Brain (organoid and tissue), 16 donors: ENCODE measurements at places on chromosomes 5 and 9.

DNA sequence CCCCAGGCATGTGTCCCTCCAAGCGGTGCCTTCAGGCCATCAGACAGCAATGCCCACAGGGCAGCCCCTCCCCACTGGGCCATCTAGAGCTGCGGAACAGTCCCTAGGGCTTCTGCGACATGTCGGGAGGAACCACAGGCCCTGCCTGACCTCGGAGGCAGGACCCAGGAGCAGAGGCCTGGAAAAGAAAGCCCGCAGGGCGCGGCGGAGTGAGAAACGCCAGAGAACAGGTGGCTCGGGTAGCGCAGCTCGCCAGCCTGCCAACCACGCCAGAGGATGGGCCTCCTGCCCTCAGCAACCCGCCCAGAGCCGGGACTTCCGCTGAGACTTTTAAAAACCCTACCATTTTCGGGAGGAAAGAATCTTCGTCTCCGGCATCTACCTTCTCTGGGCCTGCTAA, 715 bp downstream of the LCN8 start:
- no peak for DNase-seq

DNA sequence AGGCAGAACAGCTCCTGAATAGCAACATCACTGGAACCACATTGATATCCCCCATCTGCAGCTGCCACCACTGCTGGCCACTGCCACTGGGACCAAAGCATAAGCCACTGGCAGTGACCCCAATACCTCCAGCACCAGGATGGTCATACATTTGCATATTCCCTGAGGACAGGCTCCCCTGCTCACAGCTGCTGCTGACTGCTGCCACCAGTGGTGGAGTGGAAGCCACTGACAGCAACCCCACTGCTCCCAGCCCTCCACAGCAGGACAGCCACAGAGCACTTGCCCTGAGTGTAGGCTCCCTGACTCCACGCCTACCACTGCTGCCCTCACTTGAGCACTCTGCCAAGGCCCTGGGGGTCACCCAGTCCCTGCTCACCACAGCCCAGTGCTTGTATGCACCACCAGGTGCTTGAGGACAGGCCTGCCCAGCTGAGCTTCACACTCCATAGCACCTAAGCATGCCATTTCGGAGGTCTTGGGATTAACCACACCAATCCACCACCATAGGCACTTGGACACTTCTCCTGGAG, 327.4 kb upstream of the RPS23 start:
- DNase-seq = no peak

DNA sequence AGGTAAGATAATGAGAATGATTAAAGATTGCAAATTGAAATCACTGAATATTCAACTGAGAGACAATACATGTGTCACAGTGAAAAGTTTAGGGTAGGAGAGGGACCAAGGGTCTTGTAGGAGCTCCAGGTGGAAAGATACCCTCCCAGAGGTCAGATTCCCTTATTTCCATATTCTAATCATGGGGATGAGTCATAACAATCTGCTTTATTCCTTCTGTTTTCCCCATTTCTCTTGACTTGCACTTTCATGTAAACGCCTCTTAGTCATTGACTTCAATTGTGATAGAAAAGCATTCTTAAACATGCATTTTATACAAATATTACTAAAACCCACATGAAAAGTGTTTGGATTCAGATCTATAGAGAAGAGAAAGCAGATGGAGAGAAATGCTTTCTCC, 81.3 kb upstream of the CTSL start:
- no peak for DNase-seq

GRCh38 chr5:74396913-74397622, 243.5 kb downstream of the ENC1 start:
- no peak for DNase-seq

- no peak for DNase-seq
Observed at GRCh38 chr9:33939924-33940874, 108.5 kb downstream of the UBAP2 start.

DNA sequence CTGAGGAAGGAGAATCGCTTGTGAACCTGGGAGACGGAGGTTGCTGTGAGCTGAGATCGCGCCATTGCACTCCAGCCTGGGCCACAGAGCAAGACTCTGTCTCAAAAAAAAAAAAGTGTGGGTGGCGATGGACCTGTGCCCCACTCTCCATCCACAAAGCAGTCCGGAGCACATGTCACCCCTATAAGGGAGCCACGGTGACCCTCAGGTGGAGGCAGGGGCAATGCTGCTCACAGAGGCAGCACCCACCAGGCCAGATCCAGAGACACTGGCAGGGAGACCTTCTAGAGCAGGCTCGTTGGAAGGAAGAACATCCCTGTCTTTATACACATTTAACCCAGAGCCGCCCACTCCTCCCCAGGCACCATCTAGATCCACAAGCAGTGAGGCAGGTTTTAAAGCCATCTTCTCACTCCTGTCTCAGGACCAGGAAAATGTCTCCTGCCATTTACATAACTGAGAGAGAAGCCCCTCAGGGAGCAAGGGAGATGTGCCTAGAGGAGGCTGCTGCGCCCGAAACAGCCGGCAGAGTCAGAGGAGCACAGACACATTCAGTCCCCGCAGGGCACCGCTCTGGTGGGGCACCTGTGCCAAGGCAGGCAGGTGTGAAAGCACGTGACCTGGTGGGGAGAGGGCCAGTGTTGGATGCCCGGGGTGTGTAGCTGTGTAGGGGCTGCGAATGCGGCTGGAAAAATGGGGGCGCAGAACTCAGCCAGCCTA, 31.6 kb upstream of the ADAMTS2 start:
- DNase-seq = no peak

GRCh38 chr5:173790177-173790719, 97.9 kb upstream of the CPEB4 start:
- DNase-seq = no peak

DNA sequence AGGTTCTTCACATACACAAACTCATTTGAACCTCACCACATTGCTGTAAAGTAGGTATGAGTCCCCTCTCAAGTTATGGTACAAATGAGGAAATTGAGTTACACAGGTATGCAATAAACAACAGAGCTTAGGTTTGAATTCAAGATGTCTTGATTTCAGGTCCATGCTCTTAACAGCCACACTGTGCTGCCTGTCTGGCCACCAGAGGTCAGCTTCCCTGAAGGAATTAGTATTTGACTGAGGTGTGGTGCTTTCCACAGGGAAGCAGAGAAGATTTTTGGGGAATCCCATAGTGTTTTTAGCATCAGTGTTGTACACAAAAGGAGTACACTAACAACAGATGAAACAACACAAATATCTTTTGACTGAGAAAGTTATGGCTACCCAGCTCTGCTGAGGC, 94.4 kb upstream of the ITGA1 start:
- DNase-seq = no peak

- DNase-seq = peak; percentile 38
Observed at GRCh38 chr5:140801494-140801841, 611 bp downstream of the PCDHA3 start.

DNA sequence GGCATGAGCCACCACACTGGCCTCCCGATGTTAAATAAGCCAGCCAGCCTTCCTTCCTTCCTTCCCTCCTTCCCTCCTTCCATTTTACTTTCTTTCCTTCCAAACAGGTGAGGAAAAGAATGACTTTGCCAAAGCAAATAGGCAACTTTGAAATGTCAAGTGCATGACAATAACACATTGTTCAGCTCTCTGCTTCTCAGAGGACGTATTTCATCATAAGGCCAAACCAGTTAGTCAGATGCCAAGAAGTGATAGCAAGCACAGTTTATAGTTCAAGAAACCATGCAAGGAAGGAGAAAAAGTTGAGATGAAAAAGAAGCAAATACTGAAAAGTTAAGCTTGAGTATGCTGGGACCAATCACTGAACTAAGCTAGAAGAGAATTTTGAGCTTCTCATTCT, 29.5 kb downstream of the POU4F3 start:
- no peak for DNase-seq
